Fibroblast of skin of right quadriceps (primary cell): ENCODE measurements at places on chromosomes 5 and 9.

GRCh38 chr5:124980163-124980941 lies 233.9 kb upstream of the ZNF608 start:
- no peak for DNase-seq

GRCh38 chr9:127519301-127520166 lies 68.2 kb downstream of the LRSAM1 start:
- peak; percentile 98 for DNase-seq

GRCh38 chr9:20355022-20355421 lies 267.3 kb downstream of the MLLT3 start:
- peak; percentile 92 for DNase-seq

DNA sequence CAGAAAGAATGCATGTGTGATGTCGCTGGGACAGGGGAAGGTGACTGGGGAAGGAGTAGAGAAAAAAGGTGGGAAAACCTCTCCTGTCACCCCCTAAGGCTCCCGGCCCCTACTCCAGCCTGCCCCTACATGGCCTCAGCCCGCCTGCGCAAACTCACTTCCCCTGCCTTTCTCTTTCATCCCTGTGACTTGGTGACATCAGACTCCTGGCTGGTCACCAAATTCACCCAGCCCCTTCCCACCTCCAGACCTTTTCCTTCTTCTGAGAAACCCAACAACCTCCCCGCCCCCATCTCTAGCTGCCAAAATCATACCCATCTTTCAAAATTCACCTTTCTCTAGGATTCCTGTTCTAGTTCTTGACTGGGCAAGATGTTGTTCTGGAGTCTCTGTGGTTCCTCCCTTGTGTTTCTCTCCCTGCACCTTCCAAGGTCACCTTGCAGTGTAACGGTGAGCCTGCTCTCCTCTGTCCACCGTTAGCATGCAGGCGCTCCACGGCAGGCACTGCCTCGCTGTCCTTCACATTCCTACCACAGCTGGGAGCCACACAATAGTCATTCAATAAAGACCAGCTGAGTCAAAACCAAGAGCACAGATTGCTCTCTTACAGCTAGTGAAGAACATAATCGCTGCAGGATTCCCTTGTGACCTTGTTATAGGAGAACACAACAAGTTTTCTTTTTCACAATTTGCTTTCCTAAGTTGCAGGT lies 134.5 kb downstream of the FANCC start:
- peak; percentile 20 for DNase-seq

DNA sequence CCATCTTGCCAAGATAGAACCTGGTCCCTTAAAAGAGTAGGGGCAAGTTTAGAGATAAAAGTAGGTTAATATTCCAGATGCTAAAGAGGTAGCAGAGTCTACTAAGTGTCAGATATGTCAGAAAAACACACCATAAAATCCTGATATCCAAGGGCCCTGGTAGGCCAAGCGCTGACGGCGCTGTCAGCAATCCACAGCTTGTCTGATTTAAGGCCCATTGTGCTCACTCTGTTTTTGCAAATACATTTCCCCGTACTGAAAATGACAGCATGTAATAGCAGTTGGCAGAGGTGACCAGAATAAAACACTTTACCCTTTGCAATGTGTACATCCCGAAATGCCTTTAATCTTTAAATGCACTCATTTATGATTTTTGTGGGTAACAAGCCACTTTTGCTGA lies 9.9 kb upstream of the NUDT12 start:
- no peak for DNase-seq

GRCh38 chr9:120712539-120713031 lies 1.7 kb downstream of the MEGF9 start:
- DNase-seq = no peak

DNA sequence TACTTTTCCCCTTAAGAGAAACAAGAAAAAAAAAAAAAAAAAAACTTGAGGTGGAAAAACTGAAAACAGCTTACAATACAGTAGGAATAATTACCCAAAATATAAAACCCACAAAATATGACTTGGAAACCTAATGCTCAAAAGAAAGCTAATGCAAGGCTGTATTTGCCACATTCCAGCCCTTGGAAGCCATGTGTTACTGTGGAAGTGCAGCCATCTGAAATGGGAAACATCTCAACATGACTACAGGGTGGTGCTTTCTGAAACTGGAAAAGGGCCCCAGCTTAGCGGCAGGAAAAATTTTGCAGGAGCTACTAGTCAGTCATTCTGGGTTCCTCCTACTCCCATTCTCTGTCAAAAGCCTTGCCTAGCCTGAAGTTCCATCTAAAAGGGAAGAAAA lies 20.4 kb downstream of the CDK5RAP2 start:
- no peak for DNase-seq

GRCh38 chr9:1869843-1870242 lies 145.3 kb upstream of the SMARCA2 start:
- DNase-seq = peak; percentile 2

DNA sequence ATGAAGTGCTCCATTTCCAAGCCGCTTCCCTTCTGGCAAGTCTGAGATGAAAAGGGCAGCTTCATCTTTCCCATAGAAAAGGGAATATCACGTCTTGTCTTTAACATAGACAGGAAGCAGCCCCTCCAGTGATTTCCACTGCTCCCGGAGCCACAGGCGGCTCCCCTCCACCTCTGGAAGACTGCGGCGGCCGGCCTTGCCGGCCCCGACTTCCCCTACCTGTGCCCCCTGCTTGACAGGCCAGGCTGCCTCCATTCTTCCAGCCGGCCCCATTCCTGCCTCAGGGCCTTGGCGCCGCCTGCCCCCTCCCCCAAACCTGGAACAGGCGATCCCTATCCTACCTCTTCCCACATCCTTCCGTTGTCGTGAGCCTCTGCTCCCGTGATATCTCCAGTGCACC lies 141.8 kb downstream of the ZNF354C start:
- no peak for DNase-seq

- no peak for DNase-seq
Observed at GRCh38 chr5:177233206-177233605, 70.3 kb downstream of the RAB24 start.

GRCh38 chr5:61412361-61412760 lies 80.3 kb downstream of the ZSWIM6 start:
- no peak for DNase-seq

- DNase-seq = peak; percentile 77
Observed at GRCh38 chr5:95081500-95081960, 203.4 kb downstream of the MCTP1 start.

- DNase-seq = no peak
Observed at GRCh38 chr5:1515311-1515920, 8.3 kb downstream of the LPCAT1 start.

DNA sequence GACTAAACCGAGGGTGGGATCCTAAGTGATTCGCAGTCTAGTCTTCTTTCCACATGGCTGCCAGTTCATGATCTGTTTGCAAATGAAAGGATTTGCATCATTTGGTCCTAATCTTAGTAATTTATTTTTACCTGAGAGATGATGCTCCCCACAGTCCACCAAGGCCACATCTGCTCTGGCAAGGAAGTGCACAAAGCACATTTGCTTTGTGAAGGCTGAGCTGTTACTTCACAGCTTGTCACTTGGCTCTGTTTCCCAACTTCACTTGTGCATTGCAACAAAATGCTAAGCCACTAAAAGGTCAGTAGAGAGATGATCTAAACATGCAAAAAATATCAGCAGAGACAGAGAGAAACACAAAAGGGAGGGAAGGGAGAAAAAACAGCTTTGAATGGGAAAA lies 128.5 kb upstream of the VLDLR start:
- peak; percentile 35 for DNase-seq

- no peak for DNase-seq
Observed at GRCh38 chr5:111855356-111855755, 98.4 kb upstream of the NREP start.

DNA sequence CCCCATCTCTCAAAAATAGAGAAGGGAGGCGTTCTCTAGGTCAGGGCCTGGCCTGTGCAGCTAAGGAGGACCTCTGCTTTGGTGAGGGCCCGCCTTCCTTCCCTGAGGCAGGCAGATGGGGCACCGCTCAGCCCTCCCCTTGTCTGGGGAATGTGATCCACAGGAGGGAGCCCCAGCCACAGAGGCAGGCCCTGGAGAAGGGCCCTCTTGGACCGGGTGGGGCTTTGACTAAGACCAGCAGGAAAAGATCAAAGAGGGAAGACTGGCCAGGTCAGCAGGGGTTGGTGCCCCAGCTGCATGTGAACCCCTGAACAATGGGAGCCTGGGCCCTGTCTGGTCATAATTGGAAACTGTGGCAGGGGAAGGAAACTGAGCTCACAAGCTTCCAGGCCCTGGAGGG lies 21.9 kb downstream of the PTPA start:
- no peak for DNase-seq

DNA sequence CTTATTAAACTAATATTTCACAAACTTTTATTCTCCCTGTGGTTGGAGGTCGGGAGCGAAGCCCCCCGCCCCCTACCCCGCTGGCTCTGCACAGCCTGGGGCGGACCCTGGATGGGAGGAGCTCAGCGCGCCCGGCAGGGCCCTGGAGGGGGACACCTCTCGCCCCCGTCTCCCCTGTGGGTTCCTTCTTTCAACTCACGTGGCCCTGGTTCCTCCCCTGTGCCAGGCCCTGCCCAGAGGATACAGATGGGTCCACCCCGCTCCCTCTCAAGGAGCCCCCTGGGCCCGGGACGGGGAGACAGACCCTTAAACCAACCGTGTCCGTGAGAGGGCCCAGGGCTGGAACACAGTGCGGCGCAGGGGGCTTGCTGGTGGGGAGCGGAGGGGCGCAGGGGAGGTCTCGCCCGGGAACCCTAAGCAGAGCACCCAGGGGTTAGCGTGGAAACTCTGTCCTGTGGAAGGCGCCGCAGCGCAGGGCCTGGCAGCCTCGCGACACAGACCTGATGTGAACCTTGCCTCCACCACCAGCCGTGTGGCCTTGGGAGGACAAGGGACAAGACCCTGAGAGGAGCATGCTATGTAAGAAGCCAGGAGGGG lies 103.7 kb upstream of the MVB12B start:
- DNase-seq = no peak

- DNase-seq = no peak
Observed at GRCh38 chr5:154768207-154768606, 13.0 kb downstream of the LARP1 start.

DNA sequence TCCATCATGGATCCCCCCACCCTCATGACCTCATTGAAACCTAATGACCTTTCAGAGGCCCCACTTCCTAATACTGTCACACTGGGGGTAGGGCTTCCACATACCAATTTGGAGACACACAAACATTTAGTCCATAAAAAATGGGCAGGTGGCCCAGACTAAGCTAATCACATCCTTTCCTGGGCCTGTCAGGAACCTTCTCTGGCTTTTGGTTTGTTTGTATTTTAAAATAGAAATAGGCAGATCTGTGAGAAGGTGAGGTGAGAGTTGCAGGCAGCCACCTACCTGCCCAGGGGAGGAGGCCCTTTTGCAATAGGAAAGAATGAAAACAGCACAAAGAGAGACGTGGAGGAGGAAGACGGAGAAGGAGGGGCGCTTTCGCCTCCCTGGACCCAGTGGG lies 90.2 kb upstream of the BOD1 start:
- DNase-seq = no peak

GRCh38 chr5:33305572-33305971 lies 135.2 kb upstream of the TARS1 start:
- no peak for DNase-seq

- DNase-seq = no peak
Observed at GRCh38 chr5:36576721-36577120, 29.7 kb upstream of the SLC1A3 start.

- DNase-seq = no peak
Observed at GRCh38 chr5:139761501-139761900, 34.1 kb upstream of the PSD2 start.

DNA sequence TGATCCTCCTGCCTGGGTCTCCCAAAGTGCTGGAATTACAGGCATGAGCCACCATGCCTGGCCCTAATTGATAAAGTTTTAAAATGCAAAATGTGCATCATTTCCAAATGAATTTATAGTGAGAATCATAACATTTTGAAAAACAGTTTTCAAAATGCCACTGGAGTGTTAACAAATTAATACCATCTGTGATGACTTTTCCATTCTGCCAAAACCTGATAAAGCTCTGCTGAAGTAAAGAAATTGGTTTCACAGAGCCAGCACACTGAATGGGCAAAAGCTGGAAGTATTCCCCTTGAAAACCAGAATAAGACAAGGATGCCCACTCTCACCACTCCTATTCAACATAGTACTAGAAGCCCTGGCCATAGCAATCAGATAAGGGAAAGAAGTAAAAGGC lies 89.6 kb downstream of the MUSK start:
- no peak for DNase-seq
